ENCODE measurements at places on chromosomes 7 and 10.
A peak's percentile ranks its signal among the peaks of the same experiment; 100 is the strongest.

- no peak for DNase-seq
Measured at GRCh38 chr7:119320316-119320715, 952.7 kb upstream of the KCND2 start.

DNA sequence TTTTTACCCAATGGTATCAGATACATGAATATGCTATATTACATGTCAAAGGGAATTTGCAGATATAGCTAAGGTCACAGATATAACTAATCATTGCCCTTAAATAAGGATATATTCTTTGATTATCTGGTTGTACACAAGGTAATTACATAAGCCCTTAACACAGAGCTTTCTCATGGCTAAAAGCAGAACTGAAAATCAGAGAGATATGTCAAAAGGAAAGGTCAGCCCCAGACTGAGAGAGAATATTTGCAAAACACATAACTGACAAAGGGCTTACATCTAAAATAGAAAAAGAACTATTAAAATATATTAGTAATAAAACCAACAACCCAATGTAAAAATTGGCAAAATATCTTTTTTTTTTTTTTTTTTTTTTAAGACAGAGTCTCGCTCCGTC is 1029.5 kb upstream of the LRRN3 start:
- DNase-seq: no peak

DNA sequence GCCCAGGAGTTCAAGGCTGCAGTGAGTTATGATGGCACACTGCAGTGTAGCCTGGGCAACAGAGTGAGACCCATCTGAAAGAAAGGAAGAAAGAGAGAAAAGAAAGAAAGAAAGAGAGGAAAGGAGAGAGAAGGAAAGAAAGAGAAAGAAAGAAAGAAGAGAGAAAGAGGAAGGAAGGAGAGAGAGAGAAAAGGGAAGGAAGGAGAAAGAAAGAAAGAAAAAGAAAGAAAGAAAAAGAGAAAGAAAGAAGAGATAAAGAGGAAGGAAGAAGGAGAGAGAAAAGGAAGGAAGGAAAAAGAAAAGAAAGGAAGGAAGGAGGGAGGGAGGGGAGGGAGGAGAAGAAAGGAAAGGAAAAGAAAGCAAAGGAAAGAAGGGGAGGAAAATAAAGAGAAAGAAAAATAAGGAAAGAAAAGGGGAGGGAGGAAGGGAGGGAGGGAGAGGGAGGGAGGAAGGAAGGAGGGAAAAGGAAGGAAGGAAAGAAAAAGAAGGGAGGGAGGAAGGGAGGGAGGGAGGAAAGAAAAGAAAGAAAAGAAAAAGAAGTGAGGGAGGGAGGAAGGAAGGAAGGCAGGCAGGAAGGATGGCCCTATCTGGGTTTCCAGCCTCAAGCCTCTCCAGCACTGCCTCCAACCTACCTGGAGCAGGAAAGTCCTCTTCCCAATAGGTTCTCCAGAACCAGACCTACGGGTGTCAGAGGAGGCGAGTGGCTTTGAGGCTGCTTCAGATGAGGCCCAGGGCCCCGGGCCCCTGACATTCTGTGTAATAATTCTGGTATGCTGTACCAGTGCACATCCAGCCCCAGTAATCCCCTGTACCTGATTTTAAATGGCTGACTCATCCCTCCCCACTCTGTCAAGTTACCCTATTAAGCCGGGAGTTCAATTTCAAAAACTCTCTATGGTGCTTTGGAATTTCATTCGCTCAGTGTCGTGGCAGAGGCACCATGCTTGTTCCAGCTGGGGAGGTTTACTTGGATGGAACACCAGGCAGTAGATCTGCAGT is 6.8 kb upstream of the PARD3 start:
- no peak for DNase-seq

DNA sequence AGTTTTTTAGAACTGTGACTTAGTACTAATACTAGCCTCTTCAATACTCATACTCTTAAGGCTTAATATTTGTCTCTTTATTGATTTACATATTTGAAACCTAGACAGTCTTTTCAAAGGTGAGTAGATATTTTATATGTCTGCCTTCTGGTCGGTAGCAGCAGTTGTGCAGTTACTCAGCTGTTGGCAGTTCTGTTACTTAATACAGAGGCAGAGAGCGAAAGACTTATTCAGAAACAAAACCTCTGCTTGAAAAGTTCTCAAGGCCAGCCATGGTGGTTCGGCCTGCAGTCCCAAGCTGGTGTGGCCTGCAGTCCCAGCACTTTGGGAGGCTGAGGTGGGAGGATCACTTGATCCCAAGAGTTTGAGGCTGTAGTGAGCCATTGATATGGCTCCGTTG is 84.2 kb downstream of the AUTS2 start:
- DNase-seq: peak; percentile 5

DNA sequence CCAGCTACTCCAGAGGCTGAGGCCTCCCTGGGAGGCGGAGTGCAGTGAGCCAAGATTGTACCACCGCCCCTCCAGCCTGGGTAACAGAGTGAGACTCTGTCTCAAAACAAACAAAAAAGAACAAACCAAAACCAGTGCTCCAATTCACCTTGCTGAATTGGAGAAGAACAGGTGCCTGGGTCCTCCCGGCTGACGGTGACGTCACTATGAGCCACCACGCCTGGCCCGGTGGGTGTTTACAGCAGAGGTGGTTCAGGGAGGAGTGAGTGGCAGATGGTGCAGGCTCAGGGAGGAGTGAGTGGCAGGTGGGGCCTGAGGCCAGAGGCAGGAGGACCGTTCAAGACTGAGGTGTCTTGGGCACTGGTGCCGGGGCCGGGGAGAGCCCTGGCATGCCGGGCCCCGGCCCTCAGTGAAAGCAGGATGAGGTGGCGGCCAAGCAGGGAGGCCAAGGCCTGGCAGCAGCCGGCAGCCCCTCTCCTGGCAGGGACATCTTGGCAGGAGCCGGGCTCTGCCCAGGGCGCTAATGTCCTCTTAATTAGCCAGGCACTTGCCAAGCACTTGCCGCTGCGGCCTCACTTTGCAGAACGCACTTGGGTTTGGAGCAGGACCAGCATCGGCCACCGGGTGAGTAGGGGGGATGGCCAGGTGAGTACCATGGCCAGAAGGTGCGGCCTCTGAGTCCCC is 162.8 kb upstream of the TNRC18 start:
- DNase-seq: no peak

DNA sequence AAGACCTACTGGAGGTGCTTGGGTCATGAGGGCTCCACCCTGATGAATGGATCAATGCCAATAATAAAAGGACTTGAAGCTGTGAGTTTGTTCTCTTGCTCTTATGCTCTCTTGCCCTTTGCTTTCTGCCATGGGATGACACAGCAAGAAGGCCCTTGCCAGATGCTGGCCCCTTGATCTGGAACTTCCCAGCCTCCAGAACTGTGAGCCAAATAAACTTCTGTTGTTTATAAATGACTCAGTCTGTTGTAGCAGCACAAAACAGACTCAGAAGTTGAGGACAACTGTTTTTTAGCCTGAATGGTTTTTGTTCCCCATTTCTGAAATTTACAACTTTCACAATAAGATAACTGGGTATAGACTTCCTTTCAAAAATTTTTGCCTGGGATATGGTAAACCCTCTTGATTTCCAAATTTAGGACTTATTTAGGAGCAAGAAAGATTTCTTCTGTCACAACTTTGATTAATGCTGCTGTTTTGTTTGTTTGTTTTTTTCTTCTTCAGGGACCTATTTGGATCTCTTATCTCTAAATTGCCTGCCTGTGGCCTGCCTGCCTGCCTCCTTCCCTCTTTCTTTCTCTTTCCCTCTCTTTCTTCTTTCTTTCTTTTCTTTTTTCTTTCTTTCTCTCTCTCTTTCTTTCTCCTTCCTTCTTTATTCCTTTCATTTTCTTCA is 12.1 kb downstream of the ENTPD1 start:
- peak; percentile 93 for DNase-seq

DNA sequence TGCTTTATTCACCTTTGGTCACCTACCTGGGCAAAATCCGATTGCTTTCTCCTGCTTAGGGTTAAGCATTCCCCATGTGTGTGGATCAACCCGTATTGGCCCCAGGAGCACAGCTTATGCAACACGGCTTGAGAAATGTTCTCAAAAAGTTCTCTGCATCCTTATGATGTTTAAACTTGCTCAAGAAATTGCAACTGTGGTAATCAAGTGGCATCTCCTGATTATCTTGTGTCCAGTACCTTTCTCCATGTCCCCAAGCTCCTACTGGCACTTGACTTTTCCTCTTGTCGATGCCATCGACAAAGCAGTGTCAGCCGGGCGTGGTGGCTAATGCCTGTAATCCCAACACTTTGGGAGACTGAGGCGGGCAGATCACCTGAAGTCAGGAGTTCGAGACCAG is 4.7 kb upstream of the PKD2L1 start:
- no peak for DNase-seq

DNA sequence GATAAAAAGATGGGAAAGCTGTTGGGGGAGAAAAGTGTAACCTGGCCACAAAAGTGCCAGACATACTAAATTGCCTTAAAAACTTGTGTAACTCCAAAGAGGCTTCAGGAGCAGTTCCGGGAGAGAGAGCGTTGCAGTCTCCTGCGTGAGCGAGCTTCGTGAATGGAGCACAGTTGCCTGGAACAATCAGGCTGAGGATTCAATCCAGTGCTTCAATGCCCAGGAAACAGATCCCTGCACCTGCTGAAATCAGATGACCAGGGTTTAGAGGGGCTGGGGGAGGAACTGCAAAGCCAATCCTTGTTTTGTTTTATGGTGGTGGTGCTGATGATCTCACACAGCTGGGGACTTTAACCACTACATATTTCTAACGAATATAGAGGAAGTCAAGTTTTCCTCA is 398.3 kb downstream of the DPP6 start:
- DNase-seq: no peak

DNA sequence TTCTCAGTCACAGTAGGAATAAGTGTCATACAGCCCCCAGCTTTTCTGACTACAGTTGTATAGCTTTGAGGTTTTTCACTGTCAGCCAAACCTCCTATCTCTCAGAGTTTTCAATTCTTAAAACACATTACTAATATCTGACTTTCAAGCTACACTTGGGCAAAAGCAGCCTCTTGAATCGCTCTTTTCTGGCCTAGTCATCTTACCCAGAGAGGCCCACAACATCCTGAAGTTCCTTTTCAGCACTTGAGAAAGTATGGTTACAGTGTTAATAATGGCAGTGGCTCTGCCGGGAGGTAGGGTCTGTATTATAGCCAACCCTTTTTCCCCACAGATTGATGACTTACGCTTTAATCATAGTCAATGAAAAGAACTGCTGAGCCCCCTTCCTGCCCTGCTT is 181.0 kb downstream of the LRRC4 start:
- DNase-seq: no peak
